ENCODE measurements at places on chromosomes 4 and X.

GRCh38 chr4:20544645-20545044, 155.6 kb upstream of the PACRGL start:
- DNase-seq, result peak; percentile 37

GRCh38 chr4:158179465-158179864, 6.6 kb upstream of the GASK1B start:
- DNase-seq, result no peak

DNA sequence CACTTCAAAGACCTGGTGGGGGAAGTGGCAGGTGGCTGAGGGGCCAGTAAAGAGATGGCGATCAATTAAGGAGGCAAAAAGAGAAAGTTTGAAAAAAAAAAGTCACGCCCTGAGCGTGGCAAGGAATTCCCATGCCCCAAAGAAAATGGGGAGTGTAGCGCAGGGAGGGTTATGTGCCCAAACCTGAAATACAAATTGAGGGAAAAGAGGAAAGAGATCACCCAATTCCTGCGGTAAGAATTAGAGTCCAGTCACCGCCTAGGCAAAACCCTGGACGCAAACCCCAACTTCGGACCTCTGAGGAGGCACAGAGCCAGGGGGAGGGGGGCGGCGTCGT, 595 bp downstream of the ENOX2 start:
- no peak for DNase-seq

GRCh38 chr4:159551281-159551680, 448.4 kb downstream of the RAPGEF2 start:
- no peak for DNase-seq

GRCh38 chrX:134541906-134542305, 81.9 kb downstream of the HPRT1 start:
- no peak for DNase-seq

DNA sequence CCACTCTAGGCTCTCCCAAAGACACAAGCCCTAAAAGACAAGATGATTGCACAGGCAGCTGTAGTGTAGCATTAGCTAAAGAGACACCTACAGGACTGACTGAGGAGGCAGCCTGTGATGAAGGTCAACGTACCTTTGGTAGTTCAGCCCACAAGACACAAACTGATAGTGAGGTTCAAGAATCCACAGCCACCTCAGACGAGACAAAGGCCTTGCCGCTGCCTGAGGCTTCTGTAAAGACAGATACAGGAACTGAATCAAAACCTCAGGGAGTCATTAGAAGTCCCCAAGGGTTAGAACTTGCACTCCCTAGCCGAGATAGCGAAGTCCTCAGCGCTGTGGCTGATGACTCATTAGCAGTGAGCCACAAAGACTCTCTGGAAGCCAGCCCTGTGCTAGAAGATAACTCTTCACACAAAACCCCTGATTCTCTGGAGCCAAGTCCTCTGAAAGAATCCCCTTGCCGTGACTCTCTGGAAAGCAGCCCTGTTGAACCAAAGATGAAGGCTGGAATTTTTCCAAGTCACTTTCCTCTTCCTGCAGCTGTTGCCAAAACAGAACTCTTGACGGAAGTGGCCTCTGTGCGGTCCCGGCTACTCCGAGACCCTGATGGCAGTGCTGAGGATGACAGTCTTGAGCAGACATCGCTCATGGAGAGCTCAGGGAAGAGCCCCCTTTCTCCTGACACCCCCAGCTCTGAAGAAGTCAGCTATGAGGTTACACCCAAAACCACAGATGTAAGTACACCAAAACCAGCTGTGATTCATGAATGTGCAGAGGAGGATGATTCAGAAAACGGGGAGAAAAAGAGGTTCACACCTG, 306.3 kb downstream of the ANK2 start:
- no peak for DNase-seq

GRCh38 chr4:133450813-133451212, 301.7 kb downstream of the PCDH10 start:
- DNase-seq, result no peak

DNA sequence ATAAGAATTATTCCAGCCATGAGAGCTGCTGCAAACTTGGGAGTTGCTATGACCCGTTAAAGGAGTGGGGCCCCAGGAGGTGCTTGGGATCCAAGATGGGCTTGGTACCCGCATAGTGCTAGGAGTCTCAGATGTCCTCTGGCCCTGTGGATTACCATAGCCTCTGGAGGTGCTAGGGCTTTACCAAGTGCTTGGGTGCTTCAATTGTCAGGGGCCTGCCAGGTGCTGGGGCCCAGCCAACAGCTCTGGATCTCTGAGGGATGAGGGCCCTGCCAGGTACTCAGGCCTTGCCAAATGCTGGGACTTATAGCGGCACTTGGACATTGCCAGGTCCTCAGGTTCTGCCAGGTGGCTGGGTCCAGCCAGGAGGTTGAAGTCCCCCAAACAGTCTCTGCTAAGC, 32.0 kb upstream of the USP51 start:
- no peak for DNase-seq

GRCh38 chrX:130172127-130172845, 524 bp downstream of the RAB33A start:
- peak; percentile 39 for DNase-seq

- DNase-seq, result peak; percentile 95
These were observed 2017.6 kb upstream of the IGFBP7 start for GRCh38 chr4:59127743-59128142.

- no peak for DNase-seq
These were observed 278.1 kb downstream of the NKX6-1 start for GRCh38 chr4:84220990-84221389.

DNA sequence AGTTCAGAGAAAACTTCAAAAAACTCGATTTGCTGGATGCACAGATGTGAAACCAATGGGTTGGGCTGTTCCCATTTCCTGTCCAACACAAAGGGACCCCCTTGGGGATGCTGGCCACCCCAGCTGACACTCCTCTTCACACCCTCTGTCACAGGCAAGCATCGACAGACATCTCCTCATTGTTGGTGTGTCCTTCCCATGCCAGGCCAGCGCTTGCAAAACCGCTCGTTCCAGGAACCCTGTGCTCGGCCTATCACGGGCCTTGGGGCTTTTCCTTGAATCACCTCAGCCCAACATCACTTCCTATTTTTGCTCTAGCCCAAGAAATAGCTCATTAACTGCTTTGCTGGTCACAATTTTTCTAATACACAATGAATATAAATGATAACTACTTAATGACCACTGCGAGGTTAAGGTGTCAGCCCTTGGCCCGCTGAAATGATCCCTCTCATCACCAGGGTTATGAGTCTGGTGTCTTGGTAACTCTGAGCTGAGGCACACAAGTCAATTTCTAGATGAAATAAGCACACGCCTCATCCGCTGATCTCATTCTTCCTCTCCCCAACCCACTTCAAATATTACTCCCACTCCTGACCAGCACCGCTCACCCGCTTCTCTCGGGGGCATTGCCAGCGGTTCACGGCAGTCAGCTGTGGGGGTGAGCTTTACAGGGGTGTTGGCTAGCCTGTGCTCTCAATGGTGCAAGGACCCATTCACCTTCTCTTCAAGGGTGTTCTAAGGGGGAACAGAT, 32.3 kb downstream of the BCOR start:
- no peak for DNase-seq

DNA sequence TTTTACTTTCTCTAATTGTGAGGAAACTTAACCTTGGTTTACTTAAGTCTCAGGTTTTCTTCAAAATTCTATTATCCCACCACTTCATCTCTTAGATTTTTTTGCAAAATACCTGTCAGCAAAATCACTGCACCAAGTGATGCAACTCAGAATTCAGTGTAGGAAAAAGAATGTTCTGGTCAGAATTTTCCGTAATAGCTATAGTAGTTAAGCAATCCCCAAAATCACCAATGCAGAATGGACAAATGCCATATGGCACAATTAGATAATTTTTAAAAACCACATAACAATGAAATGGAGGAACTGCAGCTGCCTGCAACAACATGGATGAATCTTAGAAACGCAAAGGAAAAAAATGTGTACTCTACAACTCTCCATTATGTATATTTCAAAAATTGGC, 373.1 kb downstream of the NAF1 start:
- no peak for DNase-seq

GRCh38 chr4:154588198-154588597, 2.3 kb downstream of the FGA start:
- DNase-seq, result no peak

GRCh38 chr4:158238575-158238974, 28.3 kb downstream of the TMEM144 start:
- no peak for DNase-seq

GRCh38 chr4:5992828-5993321, 25.4 kb downstream of the C4orf50 start:
- DNase-seq, result no peak

- DNase-seq, result peak; percentile 72
These were observed at the start of gene PRICKLE3 for GRCh38 chrX:49186125-49187027. Gene PRICKLE3, minus strand, starts transcription at chrX:49186373. Its CDS starts 76 bp downstream, at chrX:49186297.

DNA sequence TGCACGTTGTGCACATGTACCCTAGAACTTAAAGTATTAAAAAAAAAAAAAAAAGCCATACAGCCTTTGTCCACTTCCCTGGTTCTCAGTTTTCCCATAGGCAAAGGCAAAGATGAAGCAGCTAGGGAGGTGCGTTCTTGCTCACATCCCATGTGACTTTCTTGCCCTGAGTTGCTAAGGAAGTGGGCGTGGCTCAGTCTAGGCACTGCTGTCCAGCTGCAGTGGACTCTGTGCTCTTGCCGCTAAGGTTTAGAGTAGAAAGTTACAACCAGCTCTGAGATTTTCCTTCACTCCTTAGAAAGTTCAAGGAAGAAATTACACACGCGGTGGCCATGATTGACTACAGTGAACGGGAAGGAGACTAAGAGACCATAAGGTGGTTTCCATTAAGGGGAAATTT, 144.7 kb downstream of the NAA11 start:
- no peak for DNase-seq

DNA sequence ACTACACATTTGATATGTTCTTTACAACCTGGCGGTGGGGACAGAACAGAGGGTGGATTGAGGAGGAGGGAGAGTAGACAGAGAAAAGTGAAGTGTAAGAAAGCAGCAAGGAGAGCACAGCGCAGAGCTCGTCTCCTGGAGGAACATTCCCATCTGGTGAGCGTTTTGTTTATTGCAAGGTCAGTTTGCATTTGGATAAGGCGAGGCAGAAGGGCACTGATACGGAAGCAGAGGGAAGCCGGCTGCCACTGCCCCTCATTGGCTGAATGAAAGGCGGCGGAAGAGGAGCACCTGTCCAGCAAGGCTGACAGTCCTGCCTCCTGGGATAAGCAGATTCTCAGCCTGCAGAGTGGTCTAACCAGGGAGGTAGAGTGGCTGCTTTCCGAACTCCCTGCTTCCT, 83.2 kb downstream of the GPR143 start:
- no peak for DNase-seq

- DNase-seq, result no peak
These were observed 124.7 kb upstream of the C1QTNF7 start for GRCh38 chr4:15303052-15303641.

DNA sequence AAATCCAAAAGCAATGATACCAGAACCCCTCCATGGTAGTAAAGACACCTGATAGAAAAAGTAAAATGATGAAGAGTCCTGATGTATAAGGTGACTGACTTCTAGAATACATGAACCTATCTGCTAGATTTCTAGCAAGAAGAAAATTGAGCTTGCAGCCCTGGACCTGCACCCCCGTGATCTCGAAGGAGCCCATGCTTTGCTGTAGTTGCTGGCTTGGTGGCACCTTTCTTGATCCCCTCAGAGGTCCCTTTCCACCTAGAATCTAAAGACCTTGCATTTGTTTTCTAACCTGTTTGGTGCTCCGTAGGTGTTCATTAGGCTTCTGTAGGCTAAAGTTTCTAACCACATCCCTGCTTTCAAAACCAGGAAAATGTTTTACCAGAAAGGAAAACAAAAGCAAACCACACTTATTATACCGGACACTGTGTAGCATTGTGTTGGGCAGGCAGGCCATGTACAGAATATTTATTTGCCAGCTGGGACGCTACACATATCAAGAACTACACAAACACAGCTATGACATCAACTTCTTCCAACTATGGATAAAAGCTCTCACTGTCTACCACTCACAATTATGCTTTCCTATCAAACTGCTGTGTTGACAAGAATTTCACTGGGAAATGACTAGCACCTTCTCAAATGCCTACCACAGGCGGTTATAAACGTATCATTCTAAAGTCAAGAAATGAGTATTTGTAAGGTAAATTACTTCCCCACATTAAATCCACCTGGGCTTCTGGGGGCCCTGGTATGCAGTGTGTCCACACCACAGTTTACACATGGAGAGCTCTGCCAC, 316.2 kb downstream of the UNC5C start:
- no peak for DNase-seq

DNA sequence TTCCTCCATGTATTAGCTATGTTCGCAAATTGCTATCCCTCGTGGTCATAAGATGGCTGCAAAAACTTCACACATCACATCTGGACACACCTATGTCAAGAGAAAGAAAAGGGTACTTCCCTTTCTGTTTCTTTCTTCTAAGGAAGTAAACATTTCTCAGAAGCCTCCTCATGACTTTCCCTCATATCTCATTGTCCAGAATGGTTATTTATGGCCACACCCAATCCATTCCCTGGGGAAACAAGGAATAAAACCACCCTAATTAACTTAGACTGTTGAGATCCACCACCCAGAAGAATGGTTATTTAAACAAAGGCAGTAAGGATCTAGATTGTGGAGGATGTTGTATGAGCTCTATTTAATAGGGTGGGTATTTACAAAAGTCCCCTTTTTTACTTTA, 160.8 kb upstream of the LNX1 start:
- no peak for DNase-seq

GRCh38 chr4:70992391-70992881, 1.0 kb upstream of the DCK start:
- peak; percentile 53 for DNase-seq

DNA sequence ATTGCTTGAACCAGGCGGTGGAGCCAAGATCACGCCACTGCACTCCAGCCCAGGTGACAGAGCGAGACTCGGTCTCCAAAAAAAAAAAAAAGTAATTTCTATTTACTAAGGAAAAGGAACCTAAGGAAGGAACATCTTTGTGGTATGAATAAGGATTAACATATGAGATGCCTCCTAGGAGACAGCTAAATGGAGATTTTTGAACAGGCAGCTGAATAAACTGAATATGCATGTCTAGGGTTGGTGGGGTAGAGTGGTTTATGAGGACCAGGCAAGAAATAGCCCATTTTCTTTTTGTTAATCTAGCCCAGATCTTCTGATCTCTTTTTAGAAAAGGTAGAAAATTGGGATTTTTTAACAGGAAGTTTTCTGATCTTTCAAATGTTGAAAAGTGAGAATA, 59.9 kb upstream of the TBC1D14 start:
- no peak for DNase-seq

- DNase-seq, result no peak
These were observed 6.8 kb upstream of the SASH3 start for GRCh38 chrX:129772796-129773431.

All from NCI-H146 (cell line).